ENCODE measurements at places on chromosomes 4 and X.

- DNase-seq, result no peak
These were observed 232.2 kb upstream of the IGFBP7 start for GRCh38 chr4:57342411-57342810.

GRCh38 chr4:88928852-88929251 is 128.1 kb downstream of the FAM13A start:
- no peak for DNase-seq

DNA sequence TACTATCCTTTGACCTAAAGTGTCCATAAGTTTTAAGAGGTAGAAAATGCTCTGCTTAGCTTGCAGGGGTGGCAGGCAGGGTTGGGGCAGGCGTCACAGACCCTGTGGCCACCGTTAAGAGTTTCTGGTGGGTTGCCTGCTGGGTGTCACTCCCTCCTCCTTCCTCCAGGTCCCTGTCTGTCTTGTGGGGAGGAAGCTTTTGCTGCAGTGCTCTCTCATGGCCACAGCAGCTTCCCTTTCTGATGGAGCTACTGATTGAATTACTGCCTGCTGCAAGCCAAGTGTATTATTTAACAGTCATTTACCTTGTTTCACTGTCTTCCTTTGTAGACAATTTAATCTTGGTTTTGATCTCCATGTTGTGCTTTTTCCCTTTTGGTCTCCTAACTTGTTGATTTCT is 384.6 kb downstream of the IDS start:
- DNase-seq, result no peak

DNA sequence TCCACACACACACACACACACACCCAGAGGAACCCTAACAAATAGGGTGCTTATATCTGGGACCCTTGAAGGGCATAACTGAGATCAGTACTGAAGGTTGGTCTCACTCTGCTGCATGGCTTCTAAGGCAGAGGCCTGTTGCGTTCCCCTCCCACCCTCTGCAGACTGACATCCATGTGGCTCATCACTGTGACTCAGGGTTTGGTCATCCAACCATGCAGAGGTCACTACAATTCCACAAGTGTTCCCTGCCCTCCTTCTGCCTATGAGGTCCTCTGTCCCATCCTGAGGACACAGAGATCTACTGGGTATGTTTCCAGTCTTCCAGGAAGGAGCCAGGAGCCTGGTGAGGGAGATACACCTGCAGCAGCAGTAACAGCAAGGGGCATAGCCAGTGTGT is 55.8 kb downstream of the XAGE2 start:
- no peak for DNase-seq

- no peak for DNase-seq
These were observed 114.0 kb upstream of the LNX1 start for GRCh38 chr4:53705151-53705764.

All from activated CD4-positive, alpha-beta T cell treated with anti-CD3 and anti-CD28 coated beads for 24 hours (primary cell).